ENCODE measurements at places on chromosomes 7 and 10.

DNA sequence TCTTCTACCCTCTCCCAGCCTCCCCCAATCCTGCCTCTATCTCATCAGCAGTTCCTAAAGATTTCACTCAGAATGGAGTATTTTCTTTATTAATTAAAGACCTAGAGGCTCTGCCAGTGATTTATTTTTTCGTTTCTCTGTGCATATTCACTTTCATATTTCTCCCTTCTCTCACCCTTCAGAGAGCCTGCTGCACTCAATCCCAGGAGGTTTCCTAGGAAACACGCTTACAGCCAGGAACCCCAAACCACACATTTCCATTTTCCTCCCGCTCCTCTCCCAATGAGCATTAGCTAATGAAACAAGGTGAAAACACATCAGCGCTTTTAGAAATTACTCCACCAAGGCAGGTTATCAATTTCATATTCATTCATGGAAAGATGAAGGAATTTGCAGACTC lies 180.2 kb downstream of the FRMD4A start:
- DNase-seq = no peak

DNA sequence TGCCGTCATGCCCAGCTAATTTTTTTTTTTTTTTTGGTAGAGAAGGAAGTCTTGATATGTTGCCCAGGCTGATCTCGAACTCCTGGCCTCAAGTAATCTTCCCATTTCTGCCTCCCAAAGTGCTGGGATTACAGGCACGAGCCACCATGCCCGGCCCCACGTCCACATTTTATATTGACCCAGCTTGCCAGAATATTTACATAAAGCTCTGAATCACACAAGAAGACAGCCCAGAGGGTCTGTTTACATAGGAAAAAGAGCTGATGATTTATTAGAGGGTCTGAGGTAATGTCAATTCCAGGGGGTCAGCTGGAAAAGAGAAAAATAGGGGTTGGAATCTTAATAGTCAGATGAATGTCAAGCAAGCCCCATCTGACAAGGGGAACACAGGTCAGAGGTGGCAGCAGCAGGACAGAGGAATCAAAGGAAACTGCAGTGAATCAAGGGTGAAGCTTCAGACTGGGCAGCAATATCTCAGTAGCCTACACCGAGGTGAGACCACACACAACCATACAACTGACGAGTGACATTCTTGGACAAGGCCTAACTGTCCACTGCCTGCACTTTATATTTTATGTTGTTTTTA lies 15.8 kb upstream of the SLF2 start:
- no peak for DNase-seq

DNA sequence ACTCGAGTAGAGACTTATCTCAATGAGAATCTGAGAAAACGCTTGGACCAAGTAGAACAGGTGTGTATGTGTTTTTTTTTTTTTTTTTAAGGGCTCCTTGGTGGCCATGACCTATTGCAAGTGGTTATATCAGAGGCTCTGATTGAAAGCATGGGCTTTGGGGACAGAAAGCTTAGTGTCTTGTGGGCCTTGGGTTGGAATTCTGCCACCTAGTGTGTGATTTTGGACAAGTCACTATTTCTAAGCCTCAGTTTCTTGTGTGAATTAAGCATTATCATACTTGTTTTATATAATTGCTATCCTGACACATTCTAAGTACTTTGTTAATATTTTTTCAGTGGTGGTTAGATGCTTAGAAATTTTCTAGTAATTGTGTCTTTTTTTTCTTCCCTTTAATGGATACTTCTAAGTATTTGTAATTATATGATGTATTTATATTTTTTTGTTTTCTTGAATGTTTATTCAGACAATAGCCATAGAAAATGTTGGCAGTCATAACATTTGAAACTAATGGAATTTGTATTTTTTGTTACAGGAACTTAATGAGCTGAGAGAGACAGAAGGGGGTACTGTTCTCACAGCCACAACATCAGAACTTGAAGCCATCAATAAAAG lies 33.1 kb downstream of the SMC3 start:
- peak; percentile 32 for DNase-seq

DNA sequence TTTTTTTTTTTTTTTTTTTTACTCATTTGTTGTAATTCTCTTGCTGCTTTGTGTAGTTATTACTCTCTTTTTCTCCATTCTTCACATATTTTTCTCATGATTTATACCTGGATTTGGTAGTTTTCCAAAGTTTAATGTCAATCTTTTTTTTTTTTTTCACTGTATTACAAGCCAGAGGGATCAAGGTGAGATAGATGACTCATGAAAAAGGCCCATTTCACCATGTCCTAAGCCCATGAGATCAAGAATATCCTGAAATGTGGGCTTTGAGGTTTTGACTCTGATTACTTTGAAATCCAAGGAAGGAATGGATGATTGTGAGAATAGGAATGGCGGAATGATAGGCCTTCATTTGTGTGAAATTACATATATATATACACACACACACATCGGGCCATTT lies 31.1 kb downstream of the TAX1BP1 start:
- no peak for DNase-seq

DNA sequence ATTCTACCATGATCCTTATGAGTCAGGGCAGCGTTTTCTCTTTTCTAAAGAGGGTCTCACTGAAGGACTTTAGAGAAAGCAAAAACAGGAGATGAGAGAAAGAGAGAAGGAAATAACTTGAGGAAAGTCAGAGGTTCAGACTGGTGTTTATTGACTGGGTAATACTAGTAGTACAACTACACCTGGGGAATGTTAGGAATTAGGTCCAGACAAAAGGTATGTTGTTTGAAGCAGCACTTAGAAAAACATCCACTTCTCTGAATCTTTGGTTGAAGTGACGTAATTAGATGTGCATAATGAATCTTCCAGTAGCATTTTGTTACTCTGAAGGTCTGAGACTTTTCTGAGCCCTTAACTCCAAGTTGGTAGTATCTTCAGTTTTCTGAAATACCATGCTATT lies 380.3 kb upstream of the LRGUK start:
- no peak for DNase-seq

DNA sequence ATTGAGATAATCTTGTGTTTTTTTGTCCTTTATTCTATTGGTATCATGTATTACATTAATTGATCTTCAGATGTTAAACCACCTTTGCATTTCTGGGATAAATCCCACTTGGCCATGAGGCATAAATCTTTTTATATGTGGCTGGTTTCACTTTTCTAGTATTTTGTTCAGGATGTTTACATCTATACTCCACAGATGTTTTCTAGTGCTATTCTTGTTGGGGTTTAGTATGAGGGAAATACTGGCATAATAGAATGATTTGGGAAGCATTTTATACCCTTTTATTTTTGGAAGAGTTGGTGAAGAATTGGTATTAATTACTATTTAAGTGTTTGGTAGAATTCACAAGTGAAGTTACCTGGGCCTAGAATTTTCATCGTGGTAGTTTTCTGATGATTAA lies 41.8 kb upstream of the CCNY start:
- DNase-seq = no peak
